ENCODE measurements at places on chromosomes 7 and 10.

DNA sequence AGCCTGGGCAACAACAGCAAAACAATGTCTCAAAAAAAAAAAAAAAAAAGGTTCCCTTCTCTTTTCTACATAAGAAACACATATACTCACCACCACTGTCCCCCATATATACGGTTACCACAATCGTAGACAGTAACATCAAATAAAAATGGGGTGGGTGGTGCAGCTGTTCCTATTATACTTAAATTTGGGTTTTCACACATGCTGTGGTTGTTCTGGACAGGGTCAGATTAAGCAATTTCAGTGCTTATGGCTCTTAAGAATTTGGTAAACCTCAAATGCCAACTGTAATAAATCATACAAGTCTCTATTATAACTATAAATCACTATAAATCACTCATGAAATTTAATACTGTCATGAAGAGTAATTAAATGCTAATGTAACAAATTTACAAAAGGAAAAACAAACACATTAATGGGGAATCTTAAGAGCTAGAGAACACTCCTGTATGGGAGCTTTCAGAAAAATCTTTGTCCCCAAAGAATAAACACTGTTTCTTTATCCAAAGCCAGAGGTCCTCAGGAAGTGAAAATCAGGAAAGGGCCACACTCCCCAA is 143.6 kb downstream of the GLI3 start:
- no peak for DNase-seq

GRCh38 chr7:5429253-5429856 is 5.7 kb upstream of the TNRC18 start:
- DNase-seq = peak; percentile 63

DNA sequence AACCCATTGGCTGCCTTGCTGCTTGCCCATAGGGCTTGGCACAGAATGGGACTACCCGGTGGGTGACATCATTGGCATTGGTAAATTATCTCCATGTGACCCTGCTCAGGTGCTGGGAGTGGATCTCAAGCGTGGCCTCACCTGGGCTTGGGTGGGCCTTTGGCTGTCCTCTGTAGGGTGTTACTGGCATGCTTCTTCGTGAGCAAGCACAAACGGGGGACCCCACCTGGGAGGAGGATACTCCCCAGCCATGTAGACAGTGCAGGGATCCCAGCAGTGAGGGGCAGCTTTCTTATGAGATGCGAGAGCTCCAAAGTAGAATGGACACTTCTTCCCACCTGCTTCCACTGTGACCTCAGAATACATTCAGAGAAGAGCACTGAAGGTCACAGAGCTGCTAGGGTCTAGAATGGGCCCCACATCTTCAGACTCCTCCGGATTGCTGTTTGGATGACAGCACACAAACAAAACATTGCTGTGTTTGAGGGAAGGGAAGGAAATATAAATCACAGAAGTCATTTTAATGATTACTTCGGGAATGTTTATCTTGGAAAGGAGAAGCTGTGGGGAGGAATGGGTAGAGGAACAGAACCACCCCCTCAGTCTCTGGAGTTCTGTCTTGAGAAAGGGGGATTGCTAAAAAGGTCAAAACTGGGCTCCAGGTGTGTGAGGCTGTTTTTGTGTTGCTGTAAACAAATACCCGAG is 75.9 kb downstream of the SH2D4B start:
- DNase-seq = no peak

DNA sequence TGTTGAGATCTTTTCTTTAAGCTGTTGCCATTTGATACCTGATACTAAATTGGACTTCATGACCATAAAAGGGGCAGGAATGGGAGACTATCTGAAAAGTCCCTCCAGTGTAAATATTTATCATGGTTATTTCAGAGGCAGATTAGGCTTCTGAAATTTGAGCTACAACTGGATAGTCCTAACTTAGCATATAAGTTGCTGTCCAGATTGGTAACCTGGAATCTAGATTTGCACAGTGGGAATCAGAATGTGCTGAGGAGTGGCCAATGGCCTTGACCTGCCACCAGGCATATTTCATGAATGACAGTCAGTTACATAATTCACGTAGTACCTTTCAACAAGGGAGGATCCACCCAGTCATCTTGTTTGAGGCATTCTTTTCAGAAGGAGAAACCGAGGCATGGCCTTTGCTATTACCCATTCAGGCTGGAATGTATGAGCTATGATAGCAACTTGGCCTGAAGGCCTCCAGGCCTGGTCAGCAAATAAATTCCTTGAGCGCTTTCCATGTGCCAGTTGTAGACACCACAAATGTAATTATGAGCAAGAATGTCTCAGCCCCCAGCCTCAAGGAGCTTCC is 80.0 kb downstream of the EEPD1 start:
- peak; percentile 46 for DNase-seq

DNA sequence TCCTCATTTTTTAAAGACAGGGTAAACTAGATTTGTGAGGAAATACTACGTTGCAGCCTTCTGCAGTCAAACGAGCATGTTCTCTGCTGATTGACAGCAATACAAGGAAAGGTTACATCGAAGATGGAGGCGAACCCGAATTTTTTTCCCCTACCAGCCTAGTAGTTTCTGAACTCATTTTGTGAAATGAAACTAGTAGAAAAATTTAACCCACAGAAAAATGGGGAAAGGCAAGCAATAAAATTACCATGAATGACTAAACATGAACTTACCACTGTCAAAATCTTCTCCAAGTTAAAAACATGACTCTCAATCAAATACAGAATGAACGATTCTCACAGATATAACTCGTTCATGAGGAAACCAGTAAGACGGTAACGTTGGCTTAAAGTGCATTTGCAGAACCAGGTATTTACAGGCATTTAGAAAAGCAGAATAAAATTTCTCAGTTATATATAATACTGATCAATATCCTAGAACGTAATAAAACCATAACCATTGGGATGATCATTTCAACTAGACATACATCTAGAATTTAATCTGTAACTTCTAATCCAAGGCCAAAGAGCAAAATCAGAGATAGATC is 73.9 kb downstream of the CELF2 start:
- DNase-seq = no peak

- DNase-seq = no peak
Observed at GRCh38 chr10:132932461-132933307, 9.7 kb downstream of the CFAP46 start.

GRCh38 chr7:82335927-82336326 is 107.7 kb downstream of the CACNA2D1 start:
- DNase-seq = peak; percentile 97

DNA sequence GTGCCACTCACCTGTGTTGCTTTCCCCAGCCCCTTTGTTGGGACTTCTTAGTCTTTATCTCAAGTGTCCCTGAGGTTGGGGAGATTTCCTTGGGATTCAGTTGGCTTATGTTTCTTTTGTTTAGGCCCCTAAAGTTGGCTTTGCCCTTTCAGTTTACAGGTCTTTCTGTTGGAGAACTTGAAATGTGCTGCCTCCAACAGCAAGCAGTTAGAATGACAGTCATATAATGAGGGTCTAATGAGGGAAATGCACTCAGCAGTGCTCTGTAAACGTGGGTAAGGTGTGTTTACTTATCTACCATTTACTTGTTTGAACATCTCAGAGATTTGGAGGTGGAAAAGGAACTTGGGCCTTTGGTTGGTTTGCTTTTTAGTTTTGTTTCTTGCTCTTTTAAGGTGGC is 191.4 kb upstream of the STK17A start:
- no peak for DNase-seq

DNA sequence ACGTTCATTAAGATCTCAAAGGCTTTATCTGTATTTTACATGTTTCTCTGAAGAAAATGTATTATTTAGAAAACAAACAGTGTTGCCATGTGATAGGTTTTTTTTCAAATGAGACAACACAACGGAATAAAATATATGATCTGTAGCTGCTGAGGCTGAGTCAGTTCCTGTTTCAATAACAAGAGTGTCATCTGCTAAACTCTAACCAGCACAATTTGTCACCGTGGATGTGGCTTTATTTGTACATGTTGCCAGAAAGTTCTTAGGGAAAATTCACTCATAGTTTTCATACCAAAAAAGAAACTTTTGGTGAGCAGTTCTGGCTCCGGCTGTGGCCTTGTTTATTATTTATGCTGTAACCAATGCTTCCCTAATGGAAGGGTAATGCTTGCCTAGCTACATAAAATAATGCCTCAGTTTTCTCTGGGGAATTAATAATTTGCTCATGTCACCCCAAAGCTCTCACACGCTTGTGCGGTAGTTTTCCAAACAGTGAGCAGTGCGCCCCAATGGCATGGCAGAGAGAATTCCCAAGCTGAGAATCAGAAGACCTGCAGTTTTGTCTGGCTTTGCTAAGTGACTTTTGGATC is 20.3 kb upstream of the KLF6 start:
- DNase-seq = no peak

- DNase-seq = no peak
Observed at GRCh38 chr10:128062881-128063563, 63.2 kb downstream of the MKI67 start.

GRCh38 chr10:94225589-94225988 is 137.2 kb downstream of the NOC3L start:
- DNase-seq = no peak

DNA sequence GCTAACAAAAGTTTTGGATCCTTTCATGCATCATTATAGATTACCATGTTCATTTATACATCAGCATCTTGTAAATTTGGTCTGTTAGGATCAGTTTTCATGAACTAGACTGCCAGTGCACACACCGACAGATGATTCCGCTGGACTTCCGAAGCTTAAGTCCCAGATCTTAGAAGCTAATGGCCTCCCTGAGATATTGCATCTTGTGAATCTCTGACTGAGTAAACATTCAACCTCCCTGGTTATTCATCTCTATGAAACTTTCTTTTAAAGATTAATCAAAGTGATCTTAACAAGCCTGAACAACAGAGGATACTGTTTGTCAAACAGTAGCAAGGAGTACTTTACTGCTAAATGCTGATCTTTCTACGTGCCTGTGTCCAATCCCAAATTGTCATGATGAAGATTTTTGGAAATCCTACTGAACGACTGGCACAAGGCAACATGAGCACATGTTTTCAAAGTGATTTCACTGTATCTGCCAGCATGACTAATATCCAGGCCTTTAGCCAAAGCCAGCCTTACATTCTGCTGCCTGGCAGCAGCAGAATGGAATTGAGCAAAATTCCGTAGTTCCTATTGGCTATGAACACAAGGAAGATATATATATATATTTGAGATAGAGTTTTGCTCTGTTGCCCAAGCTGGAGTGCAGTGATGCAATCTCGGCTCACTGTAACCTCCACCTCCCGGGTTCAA is 91.3 kb upstream of the ANK3 start:
- no peak for DNase-seq

- DNase-seq = no peak
Observed at GRCh38 chr7:101916876-101917275, 99.5 kb downstream of the CUX1 start.

GRCh38 chr10:47364366-47364765 is 16.2 kb downstream of the RBP3 start:
- DNase-seq = peak; percentile 25

- no peak for DNase-seq
Observed at GRCh38 chr7:137674551-137675409, 172.0 kb downstream of the DGKI start.

GRCh38 chr7:83947260-83947659 is 247.3 kb downstream of the SEMA3A start:
- DNase-seq = peak; percentile 17

GRCh38 chr10:9926003-9926402 is 1091.7 kb upstream of the CELF2 start:
- no peak for DNase-seq

DNA sequence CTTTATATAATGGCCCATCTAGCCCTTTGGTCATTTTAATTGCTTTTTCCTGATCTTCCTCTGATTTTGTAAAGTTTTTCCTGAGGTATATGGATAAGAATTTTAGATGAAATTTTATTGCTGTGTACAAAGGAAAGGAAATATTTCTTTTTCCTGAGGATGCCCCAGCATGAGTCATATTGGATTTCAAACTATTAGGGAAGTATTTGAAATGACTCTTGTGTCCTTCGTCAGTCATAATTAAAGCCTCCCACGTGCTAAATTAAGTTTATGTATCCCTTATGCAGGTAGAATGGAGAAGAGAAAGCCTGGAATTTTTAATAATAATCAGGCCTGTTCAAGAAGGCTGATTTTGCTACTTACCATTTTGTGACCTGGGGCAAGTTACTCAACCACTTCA is 82.6 kb upstream of the GLI3 start:
- no peak for DNase-seq

DNA sequence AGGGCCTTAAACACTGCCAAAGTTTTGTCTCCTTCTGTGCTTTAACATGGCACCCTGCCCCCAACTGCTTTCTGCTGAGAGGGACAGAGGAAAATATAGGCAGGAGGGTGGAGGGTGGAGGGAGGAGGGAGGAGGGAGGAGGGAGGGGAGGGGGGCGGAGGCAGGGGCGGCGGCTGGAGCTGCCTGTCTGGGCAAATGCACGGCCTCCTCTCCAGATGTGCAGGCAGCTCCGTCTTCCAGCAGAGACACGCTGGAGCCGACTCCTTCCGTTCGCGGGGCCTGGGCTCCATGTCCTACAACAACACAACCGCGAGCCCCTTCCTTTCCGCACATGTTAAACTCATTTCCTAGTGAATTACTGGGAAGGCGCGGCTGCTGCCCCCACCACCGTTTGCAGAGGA is 14.2 kb downstream of the EBF3 start:
- no peak for DNase-seq

DNA sequence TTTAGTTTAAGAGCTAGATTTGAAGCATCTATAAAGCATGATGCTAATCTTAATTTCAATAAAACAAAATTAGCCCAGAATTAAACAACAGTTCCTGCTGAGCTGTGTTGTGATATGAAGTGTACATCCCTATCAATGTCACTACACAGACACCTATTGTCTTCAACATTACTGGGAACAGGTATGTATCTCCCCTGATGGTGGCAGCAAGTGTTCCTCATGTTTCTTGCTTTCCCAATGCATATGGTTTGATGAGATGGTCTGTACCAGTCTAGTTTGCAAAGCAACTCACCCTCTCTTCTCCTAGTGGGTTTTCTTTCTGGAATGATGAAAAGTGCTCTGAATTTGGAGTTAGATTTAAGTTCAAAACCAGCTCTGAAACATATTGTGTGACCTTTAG is 38.1 kb downstream of the TSPAN12 start:
- peak; percentile 31 for DNase-seq

DNA sequence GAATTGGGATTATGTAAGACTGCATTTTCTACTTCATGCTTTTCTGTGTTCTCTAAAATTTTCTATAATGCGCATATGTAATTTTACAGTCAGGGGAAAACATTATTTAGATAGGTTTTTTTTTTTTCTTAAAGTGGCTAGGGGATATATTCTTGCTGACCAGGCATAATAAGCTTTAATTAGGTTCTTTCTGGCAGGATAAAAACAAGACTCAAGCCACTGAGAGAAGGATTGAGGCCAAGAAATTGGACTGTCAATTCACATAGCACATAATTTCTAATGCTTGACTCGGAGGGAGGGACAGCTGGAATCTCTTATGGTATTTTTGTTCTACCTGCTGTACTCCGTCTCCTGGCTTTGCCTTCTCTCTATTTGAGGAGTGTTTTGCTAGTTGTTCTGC is 119.8 kb upstream of the NPVF start:
- DNase-seq = peak; percentile 22

- peak; percentile 44 for DNase-seq
Observed at GRCh38 chr7:112938863-112939573, 147.6 kb downstream of the GPR85 start.

DNA sequence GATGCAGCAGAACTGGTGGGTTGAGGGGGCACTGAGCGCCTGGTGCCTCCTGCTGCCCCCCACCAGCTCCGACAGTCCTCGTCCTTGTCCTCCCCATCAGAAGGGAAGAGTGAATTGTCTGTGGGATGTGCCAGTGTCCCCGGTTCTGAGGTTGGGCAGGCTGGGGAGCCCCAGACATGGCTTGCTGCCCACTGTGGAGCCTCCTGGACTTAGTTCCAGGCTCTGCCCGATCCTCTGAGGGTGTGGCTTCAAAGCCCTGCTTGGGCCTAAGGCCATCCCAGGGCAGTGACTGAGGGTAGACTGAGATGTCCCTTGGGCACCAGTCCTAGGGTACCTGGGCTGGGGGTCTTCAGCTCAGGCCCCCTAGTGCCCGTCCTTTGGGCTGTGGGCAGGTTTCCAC is 168.8 kb downstream of the RNF216 start:
- DNase-seq = no peak

All from NCI-H1092 treated with DMSO at 0.1 percent for 48 hours (cell line).